ENCODE measurements at places on chromosomes 11 and 22.
A peak's percentile ranks its signal among the peaks of the same experiment; 100 is the strongest.

DNA sequence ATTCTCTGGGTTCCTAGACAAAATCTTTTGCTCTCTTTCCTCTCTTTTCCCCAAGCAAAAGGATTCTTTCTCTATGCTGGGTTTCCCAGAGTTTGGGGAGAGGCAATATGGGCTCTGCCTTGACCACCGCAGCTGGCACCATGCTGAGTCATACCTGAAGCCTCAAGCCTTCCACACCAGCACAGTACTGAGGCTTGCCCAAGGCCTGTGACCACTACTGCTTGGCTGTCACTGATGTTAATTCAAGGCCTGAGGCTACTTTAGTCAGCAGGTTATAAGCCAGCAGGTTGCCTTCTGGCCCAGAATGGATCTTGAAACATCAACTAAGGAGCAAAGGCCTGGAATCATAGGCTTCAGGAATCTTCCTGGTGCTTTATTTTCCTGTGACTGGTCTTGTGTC is 185.3 kb downstream of the DYNC2H1 start:
- DNase-seq: no peak

GRCh38 chr22:28867191-28867590 is 16.2 kb upstream of the ZNRF3 start:
- no peak for DNase-seq

- no peak for DNase-seq
Observed at GRCh38 chr11:80929031-80929805, 1488.4 kb upstream of the TENM4 start.

DNA sequence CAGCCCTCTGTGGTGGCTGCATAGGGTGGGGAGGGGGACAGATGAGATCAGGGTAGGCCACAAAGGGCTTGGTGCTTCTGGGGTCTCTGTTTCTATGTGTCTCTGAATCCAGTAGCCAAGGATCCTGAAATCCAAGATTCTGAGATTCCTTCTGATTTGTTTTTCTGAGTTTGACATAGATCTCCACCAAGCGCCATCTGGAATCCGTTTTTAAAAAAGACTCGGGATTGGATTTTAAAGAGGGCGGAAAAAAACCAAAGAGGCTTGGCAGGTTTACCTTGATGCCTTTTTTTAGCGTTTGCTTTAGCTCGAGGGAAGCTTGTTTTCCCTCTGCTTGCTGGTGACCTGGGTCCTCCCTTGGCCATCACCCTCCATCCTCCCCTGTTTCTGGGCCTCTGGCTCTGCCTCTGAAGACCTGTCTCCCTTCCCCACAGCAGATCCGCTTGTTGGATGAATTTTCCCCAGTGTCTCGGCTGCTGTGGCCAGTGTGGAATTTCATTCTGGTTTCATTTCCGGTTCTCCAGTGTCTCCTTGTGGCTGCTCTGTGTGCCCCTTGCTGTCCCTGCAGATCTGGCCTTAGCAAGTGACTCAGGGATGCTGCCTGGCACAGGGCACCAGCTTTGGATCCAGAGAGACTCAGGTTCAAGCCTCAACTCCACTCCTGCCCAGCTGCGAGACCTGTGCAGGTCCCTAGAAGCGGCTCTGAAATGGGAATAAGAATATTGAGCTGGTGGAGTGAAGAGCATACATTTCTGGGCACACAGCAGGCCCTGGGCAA is 15.1 kb downstream of the SYNGR1 start:
- no peak for DNase-seq

DNA sequence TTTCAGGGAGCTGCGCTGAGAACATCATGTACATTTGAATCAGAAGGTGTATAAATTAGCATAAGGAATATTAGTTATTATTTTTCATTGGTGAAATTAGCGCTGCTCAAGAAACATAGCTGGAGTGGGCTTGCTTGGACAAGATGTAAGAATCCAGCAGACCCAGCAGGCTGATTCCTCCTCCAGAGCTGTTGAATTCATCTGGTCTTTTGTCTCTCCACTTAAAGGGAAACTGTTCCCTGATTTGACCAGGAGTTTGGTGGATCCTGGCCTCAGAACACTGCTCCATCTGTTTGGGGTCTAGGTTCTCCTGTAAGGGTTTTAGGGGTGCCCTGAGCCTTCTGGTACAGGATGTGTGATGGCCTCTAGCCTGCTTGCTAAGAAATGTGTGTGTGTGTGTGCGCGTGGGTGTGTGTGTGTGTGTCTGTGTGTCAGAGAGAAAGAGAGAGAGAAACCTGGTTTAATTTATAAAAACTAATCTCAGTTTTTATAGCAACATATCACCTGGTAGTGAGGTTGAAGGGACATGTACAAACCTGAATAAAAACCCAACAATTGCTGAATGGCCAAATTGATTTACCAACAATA is 8.3 kb upstream of the SORL1 start:
- DNase-seq: no peak

DNA sequence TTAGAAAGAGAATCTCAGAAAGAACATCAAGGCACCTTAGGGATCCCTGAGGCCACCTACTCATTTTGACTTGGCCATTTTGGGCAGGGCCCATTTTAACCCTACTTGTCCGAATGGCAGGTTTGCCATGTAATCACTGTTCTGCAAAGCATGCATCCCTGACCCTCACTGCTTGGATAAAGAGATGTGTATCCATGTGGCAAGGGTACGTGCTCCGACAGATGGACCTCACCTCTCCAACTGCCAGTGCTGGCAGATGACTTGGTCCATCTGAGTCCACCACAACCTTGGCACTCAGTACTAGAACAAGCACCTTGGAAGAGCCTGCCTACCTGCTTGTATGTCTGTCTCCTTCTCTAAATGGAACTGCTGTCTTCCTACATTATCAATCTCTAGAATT is 139.4 kb downstream of the SPATA19 start:
- DNase-seq: no peak

GRCh38 chr11:8839306-8839956 is 71.6 kb upstream of the AKIP1 start:
- DNase-seq: no peak

- peak; percentile 66 for DNase-seq
Observed at GRCh38 chr22:28009272-28009827, 90.3 kb upstream of the PITPNB start.

DNA sequence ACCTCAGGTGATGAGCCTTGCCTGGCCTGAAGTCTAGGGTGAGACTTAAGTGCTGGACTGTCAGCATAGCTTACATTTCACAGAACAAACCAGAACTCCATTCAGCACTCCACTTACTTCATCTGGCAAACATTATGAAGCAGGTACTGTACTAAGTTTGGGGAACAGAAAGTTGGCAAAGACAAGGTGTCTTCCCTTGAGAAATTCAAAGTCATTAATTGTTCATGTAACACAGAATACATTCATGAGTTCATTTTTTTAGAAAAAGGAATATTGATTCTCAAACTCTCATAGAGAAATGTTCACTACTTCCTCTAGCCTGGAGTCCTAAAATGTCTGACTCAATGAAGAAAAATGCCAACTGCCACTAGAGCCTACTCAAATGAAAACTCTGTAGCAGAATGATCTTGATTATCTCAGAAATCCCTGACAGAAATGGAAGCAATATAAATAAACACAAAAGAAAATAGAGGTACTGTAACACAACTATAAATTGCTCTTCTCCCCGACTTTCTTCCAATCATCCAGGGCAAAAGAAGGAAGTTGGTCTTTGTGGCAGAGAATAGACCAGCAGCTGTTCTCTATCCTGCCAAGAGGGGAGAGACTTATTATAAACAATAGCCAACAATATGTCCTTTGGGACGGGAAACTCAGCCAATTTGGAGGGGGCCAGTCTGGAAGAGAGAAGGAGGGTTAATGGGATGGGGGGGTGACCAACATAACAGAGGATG is 129.2 kb upstream of the MTMR2 start:
- DNase-seq: peak; percentile 84

DNA sequence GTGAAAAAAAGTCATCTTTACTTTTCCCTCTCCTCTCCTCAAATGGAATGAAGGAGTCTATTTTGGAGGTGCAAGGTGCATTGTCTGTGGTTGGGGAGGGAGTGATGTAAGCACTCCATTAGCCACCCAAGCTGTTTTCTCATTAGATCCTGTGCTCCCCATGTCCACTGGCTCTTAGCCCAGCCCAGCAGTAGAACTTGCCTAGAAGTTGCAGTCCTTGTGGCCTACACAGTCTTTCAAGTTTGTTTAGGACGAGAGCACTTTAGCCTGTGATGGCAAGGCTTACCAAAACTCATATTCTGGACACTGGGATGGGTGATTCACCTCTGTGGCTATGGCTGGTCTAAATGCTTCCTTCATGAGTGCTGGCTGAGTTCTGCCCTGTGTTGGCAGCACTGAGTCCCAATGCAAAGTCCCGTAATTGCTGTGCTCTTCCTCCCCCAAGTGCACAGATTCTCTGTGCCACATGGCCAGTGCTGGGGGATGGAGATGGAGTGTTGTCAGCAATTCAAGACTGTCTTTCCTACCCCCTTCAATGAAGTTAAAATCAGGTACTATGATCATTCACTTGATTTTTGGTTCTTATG is 15.8 kb downstream of the SLC22A25 start:
- no peak for DNase-seq

DNA sequence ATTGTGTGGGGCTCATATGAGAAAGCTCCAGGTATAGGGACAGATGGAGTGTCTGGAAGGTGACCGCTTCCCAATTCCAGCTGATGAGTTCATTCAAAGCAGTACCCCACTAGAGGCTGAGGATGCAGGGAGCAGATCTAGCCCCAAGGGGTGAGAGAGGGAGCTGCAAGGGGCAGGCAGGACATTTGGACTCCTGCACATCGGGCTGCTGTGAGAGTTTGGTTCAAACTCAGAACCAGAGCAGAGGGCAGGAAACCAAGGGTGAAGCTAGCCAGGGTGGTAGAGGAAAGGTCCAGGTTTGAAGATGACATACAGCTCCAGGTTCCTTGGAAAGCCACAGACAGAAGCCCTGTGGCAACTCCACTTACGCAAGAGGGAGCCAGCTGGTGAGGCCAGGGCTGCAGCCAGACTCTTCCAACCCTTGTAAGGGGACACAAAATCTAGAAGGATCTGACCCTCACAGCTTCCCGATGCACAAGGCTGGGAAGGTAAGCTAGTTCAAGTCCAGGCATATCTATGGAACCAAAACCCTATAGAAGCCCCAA is 1.9 kb downstream of the CSNK2A3 start:
- no peak for DNase-seq

GRCh38 chr22:21657360-21658032 is 8.3 kb upstream of the PPIL2 start:
- DNase-seq: peak; percentile 65

- no peak for DNase-seq
Observed at GRCh38 chr11:111521135-111521534, 6.6 kb downstream of the HOATZ start.

DNA sequence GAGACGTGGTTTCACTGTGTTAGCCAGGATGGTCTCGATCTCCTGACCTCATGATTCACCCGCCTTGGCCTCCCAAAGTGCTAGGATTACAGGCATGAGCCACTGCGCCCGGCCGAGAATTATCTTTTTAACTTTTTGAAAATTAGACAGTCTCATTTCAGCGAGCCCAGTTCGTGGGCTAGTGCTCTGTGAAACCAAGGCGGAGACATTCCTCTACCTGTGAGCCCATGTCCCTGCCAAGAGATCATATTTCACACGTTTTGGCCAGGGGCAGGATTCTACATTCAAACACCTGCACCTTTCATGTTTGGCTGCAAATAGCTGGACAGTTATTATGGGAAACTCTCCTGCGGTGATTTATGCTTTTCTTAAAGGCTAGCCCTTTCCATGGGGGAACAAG is 60.3 kb downstream of the IRAG1 start:
- DNase-seq: no peak

- no peak for DNase-seq
Observed at GRCh38 chr22:24997023-24997422, 44.5 kb downstream of the KIAA1671 start.

DNA sequence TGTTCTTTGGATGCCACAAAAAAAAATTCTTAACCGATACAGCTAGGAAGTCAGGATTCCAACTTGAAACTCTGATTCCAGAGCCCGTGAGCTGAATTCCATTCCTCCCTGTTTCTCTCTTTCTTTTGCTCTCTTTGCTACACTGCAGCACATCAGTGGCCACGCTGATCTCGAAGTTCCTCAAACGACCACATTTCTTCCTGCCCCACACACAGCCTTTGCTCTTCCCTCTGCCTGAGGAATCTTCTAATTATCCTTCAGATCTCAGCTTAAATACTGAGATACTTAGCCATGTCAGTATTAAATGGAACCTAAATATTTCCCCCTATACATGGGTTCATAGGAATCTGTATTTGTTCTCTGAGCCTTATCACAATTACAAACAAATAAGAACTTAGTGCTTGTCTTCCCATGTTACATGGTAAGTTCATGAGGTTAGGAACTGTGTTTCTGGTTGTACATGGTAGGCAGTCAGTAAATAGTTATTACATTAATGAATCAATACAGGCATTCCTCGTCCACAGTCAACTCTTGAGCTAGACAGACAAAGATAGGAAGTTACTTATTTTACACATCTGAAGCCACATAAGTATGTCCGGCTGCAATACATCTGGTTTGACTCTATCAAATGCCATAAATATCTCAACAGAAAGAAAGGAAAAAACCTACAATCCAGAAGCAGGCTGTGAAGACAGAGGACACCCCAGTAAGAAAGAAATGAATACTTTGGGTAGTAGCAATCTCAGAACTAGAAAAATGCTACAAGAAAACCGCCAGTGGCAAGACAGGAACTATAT is 86.6 kb downstream of the MAML2 start:
- no peak for DNase-seq

- DNase-seq: no peak
Observed at GRCh38 chr11:112425121-112425520, 164.5 kb upstream of the PLET1 start.

GRCh38 chr22:25680051-25680450 is 61.9 kb upstream of the MYO18B start:
- no peak for DNase-seq

DNA sequence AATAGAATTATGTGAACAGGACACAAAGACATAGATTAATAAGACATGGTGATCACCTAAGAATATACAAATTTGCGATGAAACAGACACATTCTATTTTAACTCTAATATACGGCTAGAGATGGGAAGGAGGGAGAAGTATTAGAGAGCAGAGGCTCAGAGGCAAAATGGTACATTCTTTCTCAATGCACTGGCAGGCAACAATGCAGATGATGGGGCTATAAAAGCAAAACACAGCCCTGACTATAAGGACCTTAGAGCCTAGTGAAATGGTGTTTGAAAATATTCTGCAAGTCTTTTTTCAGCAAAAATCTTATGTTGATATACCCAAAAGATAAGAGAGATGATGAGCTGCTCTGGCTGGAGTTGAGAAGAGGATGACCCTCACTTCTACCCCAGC is 13.1 kb downstream of the TCF20 start:
- no peak for DNase-seq

- DNase-seq: peak; percentile 25
Observed at GRCh38 chr22:24289114-24289513, 18.5 kb downstream of the SPECC1L start.

- no peak for DNase-seq
Observed at GRCh38 chr11:5153574-5154431, 754 bp downstream of the OR52A1 start.

GRCh38 chr11:113034576-113034975 is 73.4 kb downstream of the NCAM1 start:
- DNase-seq: no peak

- no peak for DNase-seq
Observed at GRCh38 chr11:77188633-77189491, 60.8 kb downstream of the MYO7A start.

Data from NCI-H446 treated with DMSO at 0.1 percent for 48 hours (cell line).